ENCODE measurements at places on chromosomes 11 and 22. TPM values are rescaled to one million over a fixed set of nuclear protein-coding genes. Genes with fewer than 3 reads are reported as not detected.

GRCh38 chr22:16989915-16990314 lies 18.1 kb downstream of the GAB4 start:
- DNase-seq, result no peak

CNIH2 gene
- polyA plus RNA-seq, result 2.0 TPM

RBX1 gene
- 72.2 TPM for polyA plus RNA-seq

CD3E gene
- polyA plus RNA-seq, result 5.1 TPM

LDLRAD3 gene
- 2.2 TPM for polyA plus RNA-seq

DNA sequence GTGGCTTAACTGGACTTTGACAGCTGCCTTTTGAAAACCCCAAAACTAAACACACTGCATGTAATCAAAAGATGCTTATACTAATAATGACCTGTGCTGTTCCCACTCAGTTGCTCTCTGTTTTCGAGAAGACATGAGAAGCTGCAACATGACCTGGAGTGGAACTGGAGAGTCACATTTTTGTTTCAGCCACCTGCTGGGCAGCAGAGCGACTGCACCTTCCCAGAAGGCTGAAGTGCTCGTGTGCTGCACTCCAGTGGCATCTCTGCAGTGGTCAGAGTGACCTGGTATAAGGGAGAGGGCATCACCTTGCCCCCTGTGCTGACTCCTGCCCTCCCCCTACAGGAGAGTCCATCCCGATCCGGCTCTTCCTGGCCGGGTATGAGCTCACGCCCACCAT lies 8.6 kb downstream of the THYN1 start:
- DNase-seq, result no peak

IGLL5 gene
- 6.1 TPM for polyA plus RNA-seq

DNA sequence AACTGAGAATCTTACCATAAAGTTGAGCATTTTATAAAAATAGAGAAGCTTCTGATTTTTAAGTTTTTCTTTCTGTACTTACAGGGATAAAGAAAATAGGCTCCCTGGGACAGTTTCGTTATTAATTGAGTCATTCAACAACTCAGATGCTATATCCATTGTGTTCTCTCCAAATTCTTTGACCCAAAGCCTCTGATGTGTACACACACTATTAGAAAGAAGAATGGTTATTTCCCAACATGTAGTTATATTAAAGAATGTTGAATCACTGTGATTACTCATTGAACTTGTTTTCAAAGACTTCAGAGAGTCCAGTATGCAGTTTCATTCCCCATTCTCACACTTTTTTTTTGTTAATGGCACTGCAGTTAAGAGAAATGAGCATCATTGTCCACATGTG lies 734.3 kb upstream of the ARHGAP42 start:
- no peak for DNase-seq

All from lung (tissue), 17 donors.